Activated CD8-positive, alpha-beta memory T cell treated with anti-CD3 and anti-CD28 coated beads for 1 hour (primary cell): ENCODE measurements at places on chromosomes 12 and 14.

GRCh38 chr12:27576667-27577347, 52.8 kb downstream of the PPFIBP1 start:
- DNase-seq = no peak

DNA sequence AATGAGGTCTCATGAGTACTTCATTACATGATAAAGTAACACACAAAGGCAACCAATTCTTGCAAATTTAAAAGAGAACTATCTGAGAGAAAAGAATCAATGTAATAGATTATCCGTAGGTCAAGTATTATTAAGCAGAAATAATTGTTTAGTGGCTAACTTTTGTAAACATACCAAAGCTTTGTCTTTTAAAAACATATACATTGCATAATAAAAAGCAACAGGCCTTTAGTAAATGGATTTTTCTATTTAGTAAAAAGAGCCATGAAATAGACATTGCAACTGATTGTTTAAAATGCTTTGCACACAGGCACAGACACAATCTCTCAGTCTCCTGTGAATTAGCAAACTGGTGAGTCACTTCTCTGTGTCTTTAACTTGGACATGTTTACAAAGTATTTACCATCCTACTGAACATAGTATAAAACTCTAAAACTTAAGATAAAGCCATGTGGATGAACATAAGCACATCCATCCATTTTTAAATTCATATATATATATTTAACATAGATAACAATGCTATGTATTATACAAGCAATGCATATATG, 518.7 kb upstream of the MGAT4C start:
- DNase-seq = no peak

- no peak for DNase-seq
Measured at GRCh38 chr14:81176241-81176640, 44.5 kb downstream of the GTF2A1 start.

GRCh38 chr12:113151655-113152054, 2.1 kb downstream of the CFAP73 start:
- DNase-seq = no peak

- DNase-seq = no peak
Measured at GRCh38 chr12:5195244-5195643, 151.6 kb downstream of the KCNA5 start.

DNA sequence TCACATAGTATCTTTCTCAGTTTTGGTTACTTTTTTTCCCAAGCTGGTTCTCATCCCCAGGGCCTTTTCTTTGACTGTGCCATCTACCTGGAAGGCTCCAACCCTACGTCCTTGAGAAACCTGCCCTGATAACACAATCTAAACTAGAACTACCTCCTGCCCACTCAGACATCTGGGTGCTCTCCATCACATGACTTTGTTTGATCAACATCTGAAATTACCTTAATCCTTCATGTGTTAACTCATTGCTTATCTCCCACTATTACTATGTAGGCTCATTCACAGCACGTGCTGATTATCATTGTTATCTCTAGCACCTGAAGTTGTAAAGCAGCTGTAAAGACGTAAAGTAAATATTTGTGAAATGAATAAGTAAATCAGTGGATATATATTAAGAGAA, 784.0 kb downstream of the TMTC2 start:
- no peak for DNase-seq

DNA sequence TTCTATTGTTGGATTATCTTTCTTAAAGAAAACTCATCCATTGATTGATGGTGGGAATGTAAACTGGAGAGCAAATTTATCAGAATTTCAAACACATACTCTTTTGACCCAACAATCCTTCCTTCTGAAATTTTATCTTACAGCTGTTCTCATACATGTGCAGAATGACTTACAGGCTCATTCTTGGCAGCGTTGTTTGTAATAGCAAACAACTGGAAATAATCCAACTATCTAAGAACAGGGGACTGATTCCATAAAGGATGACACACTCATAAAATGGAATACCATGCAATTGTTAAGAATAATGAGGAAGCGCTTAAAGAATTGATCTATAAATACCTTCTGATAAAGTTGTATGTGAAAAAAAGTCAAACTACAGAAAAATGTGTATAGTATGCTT, 24.0 kb downstream of the RHOJ start:
- DNase-seq = no peak

DNA sequence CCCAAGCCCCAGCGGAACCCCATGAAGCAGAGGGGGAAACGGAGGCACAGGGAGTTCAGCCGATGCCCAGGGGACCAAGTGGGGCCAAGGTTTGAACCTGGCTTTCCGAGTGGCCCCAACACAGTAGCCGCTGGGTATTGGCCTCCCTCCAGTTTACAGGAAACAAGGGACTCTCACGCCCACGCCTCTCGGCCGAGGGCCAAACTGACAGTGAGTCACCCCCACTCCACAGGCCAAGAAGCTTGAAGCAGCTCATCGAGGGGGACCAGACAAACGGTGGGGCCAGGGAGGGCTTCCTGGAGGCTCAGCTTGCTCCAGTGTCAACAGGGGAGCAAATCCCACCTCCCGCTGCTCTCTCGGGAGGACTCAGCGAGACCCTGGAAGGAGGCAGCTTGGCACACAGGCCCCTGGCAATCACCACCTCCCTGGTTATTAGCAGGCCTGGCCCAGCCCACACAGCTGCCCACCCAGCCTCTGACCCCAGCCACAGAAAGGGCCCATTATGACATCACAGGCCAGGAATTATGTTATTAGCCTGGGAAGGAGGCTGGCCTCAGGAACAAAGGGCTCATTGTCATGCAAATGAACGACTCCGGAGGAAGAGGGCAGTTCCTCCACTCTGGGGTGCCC, 54.6 kb downstream of the NCOR2 start:
- DNase-seq = no peak

DNA sequence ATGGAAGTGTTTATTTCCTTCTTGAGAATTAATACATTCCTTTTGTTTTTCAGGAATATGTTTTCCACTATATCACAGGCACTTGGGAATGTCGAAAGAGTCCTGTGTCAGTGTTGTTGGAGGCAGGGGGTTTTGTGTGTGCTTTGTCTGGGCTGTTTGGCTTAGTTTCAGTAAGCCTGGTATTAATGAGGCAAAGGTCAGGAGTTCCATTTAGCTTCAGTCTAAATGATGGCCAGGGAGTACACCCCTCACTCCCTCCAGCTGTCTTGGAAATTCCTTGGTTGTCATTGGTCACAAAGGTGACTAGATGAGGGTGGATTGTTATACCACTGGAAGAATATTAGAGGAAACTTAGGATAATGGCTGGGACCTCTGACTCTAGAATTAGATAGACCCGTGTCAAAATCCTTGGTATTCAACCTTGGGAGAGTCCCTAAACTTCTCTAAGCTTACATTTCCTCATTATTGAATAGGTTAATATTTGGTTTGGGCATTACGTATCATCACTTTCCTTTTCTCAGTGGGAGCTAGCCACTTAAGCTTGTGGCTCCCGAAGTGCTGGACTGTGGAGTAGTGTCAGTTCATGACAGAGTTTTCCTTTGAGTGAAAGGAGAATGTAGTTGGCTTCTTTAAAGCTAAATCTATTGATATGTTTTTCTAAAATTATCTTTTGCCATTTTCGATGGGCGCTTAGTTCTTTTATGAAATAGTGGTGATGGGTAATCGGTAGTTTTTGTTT, 5.2 kb downstream of the FRS2 start:
- no peak for DNase-seq

DNA sequence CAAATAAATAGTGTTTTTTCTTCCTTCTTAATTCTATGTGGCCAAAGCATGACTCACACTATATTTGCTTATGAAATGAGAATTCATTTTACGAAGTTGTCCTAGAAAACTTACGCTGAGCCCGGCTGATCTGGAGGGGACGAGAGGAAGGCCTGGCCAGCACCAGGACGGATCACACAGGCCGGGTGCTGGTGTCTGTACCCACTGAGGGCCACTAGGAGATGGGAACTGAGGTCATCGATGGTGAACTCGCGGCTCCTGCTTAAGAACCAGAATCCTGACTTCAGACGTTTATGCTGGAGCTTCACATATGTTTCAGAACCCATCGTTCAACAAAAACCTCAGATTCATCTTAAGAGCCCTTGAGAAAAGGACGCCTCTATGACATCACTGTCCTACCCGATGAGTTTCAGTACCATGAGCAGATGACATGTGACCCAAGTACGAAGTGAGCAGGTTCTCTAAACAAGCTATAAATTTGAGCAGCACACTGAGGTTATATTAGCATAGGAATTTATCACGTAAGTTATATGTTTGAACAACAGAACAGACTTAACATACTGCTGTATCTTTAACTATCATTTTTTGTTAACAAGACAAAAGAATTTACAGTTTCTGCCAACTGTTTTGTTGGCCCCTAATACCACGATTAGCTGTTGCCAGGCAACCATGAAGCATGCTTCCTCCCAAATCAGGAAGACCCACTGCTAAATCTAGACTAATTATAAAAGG, 111.9 kb downstream of the FOXN3 start:
- no peak for DNase-seq

DNA sequence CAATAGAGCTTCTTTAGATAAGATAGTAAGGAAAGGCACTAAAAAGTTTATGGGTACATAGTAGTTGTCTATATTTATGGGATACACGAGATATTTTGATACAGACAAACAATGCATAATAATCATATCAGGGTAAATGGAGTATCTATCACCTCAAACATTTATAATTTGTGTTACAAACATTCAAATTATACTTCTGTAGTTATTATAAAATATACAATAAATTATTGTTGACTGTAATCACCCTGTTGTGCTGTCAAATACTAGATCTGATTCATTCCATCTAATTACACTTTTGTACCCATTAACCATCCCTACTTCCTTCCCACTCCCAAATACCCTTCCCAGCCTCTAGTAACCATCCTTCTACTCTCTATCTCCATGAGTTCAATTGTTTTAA, 179.7 kb downstream of the FOXG1 start:
- DNase-seq = no peak

GRCh38 chr12:47860279-47860841, 40.7 kb upstream of the HDAC7 start:
- no peak for DNase-seq
